ENCODE measurements at places on chromosomes 2 and 18. TPM values are rescaled to one million over a fixed set of nuclear protein-coding genes. Genes with fewer than 3 reads are reported as not detected.

GRCh38 chr2:119494163-119494790 is 30.0 kb downstream of the SCTR start:
- no peak for DNase-seq

- DNase-seq: no peak
Observed at GRCh38 chr18:57519668-57520424, 66.7 kb downstream of the FECH start.

The PSMA8 gene
- total RNA-seq: 1.4 TPM

DNA sequence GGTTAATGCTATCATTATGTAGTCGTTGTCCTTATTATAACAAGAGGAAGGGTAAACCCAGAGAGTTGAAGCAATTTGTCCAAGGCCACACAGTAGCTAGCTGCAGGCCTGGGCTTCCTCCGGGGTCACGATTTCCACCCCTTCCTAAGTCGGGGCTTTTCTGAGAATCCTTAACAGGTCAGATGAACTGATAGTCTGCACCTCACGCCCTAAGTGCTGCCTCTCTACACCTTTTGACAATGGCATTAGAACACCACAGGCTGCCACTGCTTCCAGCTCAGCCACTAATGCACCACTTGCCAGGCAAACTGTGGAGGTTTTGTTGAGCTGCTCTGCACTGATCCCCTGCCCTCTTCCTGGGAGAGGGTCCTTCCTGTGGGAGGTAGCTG is 37.7 kb downstream of the FOSL2 start:
- no peak for DNase-seq

The TMEM182 gene
- 3.8 TPM for total RNA-seq

DNA sequence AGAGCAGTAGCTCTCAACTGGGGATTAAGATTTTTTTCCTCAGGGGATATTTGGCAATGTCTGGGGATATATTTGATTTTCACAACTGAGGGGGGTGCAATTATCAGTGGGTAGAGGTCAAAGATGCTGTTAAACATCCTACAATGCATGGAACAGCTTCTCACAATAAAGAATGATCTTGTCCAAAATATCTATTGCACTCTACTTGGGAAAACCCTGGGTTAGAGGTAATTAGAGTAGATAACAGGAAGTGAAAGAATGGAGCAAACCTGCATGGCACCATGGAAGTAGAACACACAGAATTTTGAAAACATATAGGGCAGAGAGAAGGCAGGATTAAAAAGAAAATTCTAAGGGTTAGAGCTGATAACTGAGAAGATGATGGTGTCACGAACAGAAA is 26.4 kb upstream of the PPM1B start:
- no peak for DNase-seq

The FANCL gene
- total RNA-seq: 22.6 TPM

The ICA1L gene
- total RNA-seq: 4.7 TPM

The C2orf15 gene
- total RNA-seq: 0.86 TPM

GRCh38 chr2:177545981-177546585 is 153.5 kb downstream of the AGPS start:
- DNase-seq: no peak

DNA sequence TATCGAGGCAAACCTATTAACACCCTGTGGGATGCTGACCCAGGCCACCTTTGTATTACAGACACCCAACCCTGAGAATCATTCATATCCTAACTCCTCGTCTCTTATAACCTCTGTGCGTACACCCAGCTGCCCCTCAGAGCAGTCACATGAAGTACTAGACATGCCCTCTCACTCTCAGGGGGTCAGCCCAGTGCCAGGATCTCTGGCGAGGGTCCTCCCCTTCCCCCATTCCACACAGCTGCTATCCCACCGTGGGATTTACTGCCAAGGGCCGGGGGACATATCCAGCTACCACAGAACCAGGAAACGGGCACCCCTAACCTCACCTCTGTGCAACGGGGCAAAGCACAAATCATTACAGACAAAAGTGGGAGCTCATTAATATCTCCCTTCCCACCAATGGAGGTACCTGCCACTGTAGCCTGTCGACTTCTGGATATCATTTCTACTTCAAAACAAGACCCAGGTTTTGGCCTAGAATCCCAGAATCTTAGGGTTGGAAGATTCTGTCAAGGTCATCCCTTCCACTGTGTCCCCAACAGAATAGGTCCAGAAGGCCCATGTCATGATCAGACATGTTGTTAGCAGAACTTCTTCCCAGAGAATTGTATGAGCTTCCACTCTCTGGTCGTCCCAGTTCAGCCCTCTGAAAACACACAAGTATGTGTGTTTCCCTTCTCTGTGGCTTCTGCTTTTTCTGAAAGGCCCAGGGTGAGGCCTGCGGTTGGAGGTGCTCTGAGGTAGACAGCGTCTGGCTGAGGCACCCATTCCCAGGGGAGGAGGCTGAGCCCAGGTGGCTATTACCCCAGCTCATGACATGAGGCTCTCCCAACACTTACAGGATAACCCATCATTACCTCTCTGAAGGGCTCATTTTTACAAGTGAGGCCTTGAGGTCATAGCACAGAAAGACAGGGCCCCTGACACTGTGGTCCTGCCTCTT is 1.7 kb downstream of the TMBIM1 start:
- DNase-seq: peak; percentile 74

DNA sequence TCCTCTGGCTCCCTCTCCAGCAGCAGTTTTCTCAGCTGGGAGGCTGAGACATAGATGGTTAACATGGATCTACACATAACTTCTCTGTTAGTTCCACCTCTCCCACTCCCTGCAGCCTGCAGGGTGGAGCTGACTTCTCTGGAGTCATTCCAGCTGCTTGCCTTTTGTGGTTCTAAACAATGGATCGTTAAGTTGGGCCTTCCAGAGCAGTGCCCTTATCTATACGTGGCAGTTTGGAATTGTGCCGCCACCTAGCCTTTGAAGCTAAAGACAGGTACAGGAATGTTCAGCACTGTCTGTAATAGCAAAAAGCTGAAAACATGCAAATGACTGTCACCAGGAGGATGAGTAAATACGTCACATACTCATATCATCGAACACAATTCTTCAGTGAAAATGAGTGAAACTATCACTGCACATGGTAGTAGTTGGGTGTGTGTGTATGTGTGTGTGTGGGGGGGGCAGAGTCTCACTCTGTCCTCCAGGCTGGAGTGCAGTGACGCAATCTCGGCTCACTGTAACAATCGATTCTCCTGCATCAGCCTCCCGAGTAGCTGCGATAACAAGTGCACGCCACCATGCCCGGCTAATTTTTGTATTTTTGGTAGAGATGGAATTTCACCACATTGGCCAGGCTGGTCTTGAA is 50.3 kb downstream of the SH2D6 start:
- no peak for DNase-seq

DNA sequence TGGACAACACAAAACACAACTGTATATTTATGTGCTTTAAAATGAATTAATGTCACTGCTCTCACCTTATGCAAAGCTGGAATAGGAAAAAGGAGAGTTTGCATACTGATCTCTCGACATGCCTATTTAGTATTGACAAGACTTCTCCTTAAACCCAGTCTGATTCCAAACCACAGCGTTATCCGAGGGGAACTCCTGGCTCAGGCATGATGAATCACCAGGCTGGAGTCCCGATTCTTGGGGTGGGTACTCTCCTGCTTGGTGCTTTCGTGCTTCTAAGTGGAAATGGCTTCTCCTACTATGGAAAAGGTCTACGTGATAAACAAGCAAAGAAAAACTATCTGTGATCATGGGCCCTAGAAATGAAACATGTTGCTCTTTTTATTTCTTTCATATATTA is 88.9 kb upstream of the SLC35G4 start:
- DNase-seq: no peak

The CTNNA2 gene
- not detected for total RNA-seq

The IMMT gene
- 147 TPM for total RNA-seq
